Left renal cortex interstitium (tissue), 4 donors: ENCODE measurements at places on chromosomes 16 and 17. TPM values are rescaled to one million over a fixed set of nuclear protein-coding genes. Genes with fewer than 3 reads are reported as not detected.

DNA sequence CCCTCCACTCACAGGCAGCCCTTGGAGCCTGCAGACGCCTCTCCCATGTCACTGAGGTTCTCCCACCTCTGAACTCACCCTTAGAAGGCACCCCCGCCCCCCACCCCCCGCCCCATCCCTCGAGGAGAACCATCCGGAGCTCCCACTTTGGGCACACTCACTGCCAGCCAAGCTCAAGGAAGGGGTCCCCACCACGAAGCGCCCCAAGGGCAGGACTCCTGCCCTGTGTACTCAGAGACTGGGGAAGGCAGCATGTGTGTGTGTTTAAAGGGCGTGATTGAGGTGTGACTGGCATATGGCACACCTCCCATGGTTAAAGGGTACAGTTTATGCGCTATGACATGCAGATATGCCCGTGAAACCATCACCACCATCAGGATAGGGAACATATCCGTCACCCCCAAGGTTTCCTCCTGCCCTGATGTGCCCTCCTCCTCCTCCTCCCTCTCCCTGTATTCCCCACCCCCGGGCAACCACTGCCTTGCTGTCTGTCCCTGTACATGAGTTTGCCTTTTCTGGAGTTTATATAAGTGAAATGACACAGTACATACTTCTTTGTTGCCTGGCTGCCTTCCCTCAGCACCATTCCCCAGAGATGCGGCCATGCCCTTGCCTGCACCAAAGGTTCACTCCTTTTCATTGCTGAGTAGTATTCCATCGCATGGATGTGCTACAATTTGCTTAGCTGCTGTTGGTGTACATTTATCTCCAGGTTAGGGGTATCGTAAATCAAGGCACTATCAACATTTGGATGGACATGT lies 14.0 kb upstream of the RBFOX3 start:
- DNase-seq: no peak

The TNP2 gene
- not detected for polyA plus RNA-seq

The TNFRSF12A gene
- polyA plus RNA-seq: 14.9 TPM

DNA sequence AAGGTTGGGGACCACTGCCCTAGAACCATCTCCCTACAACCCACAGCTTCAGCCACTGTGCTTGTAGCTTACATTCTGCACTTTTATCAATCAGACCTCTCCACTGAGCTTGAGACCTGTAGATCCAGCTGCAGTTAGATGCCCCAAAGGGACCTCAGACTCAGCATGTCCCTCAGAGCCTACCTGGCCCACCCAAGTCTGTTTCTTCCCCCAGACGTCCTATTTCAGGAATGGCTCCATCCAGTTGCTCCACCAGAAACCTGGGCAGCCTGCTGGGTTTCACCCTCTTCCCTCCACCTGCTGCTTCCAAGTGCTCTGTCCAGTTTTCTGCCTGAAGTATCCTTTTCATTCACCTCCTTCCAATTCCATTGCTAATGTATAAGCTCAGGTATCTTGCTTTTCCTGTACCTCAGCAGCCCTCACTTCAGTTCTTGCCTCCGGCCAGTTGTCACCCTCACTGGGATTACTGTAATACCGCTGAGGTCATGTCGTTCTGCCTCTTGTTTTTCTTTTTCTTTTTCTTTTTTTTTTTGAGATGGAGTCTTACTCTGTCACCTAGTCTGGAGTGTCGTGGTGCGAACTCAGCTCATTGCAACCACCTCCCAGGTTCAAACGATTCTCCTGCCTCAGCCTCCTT lies 55.0 kb downstream of the GNA13 start:
- no peak for DNase-seq

- DNase-seq: no peak
Observed at GRCh38 chr17:79799174-79799537, 2.3 kb upstream of the CBX8 start.

- DNase-seq: no peak
Observed at GRCh38 chr16:49543631-49543946, 170.0 kb downstream of the C16orf78 start.

DNA sequence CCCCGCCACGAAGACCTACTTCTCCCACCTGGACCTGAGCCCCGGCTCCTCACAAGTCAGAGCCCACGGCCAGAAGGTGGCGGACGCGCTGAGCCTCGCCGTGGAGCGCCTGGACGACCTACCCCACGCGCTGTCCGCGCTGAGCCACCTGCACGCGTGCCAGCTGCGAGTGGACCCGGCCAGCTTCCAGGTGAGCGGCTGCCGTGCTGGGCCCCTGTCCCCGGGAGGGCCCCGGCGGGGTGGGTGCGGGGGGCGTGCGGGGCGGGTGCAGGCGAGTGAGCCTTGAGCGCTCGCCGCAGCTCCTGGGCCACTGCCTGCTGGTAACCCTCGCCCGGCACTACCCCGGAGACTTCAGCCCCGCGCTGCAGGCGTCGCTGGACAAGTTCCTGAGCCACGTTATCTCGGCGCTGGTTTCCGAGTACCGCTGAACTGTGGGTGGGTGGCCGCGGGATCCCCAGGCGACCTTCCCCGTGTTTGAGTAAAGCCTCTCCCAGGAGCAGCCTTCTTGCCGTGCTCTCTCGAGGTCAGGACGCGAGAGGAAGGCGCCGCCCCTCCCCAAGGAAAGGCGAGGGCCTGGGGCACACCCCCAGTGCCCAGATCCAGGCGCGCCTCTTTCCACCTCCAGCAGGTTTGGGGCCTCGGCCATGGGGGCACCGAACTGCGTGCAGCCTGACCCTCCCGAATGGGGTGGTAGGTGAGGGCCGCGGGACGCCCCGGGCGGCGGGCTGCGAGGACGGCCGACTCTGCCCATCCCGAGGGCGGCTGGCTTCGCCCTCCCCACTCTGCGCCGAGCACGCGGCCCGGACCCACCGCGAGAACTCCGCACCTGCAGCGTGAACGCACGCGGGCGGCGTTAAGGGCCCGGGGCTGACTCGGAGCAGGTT lies 664 bp downstream of the HBQ1 start:
- DNase-seq: no peak

GRCh38 chr16:1677339-1677738 lies 740 bp upstream of the JPT2 start:
- DNase-seq: no peak

The KAT7 gene
- polyA plus RNA-seq: 44.4 TPM

- no peak for DNase-seq
Observed at GRCh38 chr17:81453076-81453475, 57.8 kb downstream of the BAHCC1 start.

The TMEM114 gene
- not detected for polyA plus RNA-seq

- DNase-seq: no peak
Observed at GRCh38 chr17:2068519-2069051, 13.7 kb downstream of the HIC1 start.

The CLEC3A gene
- not detected for polyA plus RNA-seq

The CCL4 gene
- 4.9 TPM for polyA plus RNA-seq
